ENCODE measurements at places on chromosomes 12 and 14. TPM values are rescaled to one million over a fixed set of nuclear protein-coding genes. Genes with fewer than 3 reads are reported as not detected.

IRAK3 gene
- total RNA-seq = 9.0 TPM

PMCH gene
- total RNA-seq = 0.30 TPM

OR6C76 gene
- not detected for total RNA-seq

APOF gene
- not detected for total RNA-seq

All from smooth muscle cell of the pulmonary artery (primary cell).